Left hindlimb (tissue), 1 donor: ENCODE measurements at places on chromosomes 2 and 18.

DNA sequence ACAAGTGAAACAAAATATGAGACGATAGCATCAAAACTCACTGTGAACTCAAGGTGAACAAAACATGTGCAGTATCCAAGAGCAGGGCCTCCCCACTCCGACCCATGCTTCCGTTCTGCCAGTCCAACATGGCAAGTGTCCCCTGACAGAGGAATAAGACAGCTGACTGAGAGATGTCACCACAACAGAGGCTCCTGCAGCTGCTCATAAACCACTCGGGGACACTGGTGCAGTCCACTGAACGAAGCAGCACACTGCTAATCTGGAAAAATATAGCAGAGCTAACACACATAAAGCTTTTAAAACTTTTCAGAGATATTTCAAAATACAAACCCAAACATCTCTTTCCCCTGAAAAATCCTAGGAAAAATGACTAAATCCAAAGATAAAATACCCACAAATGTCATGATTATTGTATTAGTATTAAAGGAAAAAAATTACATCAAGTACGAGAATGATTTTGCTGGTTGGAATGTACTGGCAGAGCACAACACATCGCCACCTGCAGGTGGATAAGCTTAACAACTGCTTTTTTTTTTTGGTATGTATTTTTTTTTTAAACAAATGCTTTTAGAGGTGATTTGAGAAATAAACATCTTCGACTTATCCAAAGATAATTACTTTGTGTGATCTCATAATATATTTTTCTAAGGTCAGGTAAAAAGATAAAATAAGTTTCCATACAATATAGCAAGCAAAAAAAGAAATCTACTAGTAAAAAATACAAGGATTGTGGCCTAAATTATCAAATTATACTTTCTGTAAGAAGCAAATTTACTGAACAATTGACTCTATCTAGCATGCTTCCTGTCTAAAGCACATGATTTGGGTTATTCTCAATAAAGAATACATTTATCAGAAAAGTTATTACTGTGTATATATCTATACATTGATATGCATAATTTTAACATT is 18.6 kb downstream of the THADA start:
- DNase-seq, result no peak

DNA sequence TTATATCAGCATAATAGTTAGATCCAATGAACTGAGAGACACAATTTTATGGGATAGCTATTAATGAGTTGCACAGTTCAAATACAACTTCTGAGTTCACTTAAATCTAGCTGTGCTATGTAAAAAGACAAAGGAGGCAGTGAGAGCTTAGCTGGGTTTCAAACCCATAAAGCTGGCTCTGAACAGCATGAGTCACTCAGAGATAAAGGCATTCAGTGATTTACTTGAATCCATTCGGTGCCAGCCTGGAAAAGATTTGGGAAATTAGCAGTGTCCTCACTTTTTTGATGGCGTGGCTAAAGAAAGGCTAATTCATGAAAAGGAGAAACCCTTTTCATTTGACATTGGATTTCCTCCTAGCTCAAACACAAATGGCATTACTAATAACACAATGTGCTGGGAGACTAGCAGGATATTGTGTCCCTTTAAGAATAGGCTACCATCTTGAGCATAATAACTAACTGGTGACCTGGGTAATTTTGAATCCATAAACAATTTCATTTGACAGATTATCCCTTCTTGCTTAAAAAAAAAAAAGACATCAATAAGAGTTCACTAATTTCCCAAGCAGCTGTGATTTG is 98.4 kb upstream of the NEUROD1 start:
- DNase-seq, result no peak

DNA sequence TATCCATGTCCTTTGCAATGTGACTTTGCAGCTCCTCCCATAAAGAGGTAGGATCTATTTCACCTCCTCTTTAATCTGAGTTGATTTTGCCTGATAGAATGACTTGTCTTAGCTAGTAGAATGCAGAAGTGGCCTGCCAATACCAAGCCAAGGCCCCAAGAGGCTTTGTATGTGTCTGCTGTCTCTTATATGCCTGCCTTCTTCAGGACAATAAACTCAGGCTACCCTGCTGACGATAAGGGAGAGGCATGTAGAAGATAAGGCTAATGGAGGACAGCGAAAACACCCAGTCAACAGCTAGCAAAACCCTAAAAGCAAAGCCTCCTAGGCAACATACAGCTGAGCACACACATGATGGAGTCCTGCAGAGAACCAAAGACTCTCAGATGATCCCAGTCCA is 1.8 kb upstream of the ZC3H8 start:
- no peak for DNase-seq

DNA sequence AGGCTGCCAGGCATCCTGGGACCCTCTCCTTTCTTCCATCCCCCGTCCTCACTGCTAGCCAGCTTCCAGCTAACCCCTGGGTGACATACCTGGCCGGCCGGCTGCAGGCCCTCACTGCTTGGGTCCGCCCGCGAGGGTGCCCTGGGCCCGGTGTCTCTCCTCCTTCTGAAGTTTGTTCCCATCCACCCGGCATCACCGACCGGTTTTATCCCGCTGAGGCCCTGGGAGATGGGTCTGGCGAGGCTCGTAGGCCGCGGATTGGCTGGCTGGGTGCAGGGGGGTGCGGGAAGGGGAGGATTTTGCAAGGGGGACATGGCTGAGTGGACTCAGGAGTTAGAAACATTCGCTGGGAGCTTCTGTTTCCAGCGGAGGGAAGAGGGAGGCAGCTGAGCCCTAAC is at the start of gene PAX8:
Gene PAX8 (minus strand): TSS at position 180 of the 398 bp plus-strand sequence. CDS start 527 bp downstream, outside the sequence.
- DNase-seq, result no peak

GRCh38 chr2:169711751-169712509 is 17.7 kb downstream of the PHOSPHO2 start:
- DNase-seq, result no peak

- no peak for DNase-seq
Measured at GRCh38 chr2:112821142-112821541, 15.4 kb downstream of the IL1B start.

GRCh38 chr2:8692783-8693156 is 10.9 kb downstream of the ID2 start:
- DNase-seq, result no peak

DNA sequence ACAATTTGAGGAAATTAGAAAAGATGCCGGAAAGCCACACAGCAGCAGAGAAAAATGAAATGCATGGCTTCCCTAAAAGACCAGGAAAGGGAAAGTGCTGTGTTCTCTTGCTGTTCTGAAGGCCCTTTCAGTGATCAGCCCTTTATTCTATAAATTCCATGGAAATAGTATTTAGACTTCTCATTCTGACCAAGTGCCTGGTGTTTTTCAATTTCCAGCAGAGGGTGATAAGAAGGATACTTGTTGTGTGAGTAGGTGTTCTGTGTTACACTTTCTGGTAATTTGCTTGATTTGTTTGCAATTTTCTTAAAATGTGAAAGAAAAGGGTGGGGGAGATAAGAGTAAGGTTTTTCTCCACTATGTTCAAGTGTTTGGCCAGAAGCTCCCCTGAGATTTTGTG is 504.5 kb downstream of the IRS1 start:
- DNase-seq, result no peak

GRCh38 chr2:11581124-11581796 is 47.4 kb downstream of the GREB1 start:
- DNase-seq, result no peak

DNA sequence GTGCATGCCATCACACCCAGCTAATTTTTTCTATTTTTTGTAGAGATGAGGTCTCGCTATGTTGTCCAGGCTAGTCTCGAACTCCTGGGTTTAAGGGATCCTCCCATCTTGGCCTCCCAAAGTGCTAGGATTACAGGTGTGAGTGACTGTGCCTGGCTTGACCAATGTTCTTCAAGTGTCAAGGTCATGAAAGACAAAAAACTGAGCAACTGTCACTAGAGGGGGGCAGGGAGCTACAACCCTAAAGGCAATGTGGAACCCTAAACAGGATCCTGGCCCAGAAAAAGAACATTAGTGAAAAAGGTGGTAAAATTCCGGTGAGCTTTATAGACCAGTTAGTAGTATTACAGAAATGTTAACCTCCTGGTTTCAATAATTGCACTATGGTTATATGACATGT is 7.3 kb downstream of the MYO5B start:
- no peak for DNase-seq

DNA sequence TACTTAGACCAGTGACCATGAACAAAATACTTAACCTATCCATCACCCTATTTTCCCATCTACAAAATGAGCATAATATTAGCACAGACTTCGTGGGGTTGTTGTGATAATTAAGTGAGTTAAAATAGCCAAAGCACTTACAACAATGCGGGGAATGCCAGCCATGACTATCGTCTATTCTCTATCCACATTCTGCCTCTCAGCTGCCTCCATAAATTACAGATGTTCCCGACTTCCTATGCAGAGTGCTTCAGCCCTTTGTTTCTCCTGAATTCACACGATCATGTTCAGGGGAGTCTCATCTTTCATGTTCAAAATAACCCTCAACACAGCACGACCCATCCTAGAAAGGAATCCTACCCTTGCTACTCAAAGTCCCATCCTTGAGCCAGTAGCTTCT is 211.6 kb downstream of the EN1 start:
- DNase-seq, result no peak

DNA sequence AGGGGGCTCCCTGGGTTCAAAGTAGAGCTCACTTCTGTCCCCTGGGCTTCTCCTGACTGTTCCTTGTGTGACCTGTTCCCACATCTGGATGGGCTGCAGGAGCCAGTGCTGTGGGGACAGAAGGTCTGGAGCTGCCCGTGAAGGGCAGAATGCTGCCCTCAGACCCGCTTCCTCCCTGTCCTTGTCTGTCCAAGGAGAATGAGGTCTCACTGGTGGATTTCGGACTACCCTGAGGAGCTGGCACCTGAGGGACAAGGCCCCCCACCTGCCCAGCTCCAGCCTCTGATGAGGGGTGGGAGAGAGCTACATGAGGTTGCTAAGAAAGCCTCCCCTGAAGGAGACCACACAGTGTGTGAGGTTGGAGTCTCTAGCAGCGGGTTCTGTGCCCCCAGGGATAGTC is 15.5 kb downstream of the EMX1 start:
- no peak for DNase-seq

GRCh38 chr2:79554899-79555298 is 42.0 kb downstream of the CTNNA2 start:
- no peak for DNase-seq

- DNase-seq, result no peak
Measured at GRCh38 chr18:42925036-42925435, 190.4 kb downstream of the RIT2 start.

DNA sequence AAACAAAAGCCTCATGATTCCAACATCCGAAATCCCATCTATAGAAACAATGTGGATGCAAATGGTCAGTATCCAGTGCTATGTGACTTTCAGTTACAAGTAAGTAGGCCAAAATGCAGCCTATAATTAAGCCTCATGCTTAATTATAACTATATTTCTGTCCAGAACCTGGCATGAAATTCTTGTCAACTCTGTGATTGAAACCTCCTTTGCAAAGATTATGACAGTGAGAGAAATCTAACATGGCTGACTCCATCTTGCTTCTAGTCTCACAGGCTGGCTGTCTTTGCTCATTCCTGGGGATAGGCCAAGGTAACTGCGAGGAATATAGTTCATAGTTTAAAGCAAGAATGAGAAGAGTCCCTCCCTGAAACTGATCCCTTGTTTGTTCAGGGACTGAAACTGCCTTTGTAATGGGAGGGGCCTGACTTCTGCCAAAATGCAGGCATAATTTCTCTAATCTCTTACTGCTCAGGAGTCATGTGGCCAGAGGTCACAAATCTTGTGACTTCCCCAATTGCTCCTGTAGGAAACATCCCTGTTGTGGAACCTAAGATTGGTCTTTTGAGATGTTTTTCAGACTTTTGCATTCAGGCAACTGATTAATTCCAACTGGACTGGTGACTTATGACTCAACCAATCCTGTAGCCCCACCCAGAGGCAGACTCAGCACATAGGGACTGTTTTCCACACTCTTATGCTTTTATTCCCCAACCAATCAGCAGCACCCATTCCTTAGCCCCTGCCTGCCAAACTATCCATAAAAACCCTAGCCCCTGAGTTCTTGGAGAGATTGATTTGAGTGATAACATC is 84.5 kb upstream of the TLK1 start:
- DNase-seq, result no peak

DNA sequence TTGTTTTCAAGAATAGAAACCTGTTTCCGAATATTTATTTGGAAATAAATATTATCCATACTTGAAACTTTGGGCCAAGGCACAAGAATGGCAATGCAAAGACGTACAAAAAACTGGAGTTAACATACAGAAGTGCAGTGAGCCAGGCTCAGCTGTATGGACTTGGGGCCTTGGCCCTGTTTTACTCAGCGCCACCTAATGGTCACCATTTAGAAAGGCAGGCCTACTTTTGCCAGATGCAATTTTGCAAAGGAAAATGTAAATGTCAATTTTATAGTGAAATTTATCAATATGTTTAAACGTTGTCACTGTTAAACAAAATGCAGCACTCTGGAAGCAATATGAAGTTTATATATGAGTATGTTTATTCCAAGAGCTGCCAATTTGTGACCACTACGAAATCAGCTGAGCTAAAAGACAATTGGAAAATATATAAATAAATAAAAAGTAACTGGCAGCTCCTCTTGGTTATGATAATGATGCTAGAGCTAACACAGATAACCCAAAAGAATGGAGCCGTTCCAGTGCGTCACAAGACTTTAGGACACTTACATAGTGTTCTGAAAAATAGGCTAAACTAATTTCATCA is 155.0 kb downstream of the ARHGAP15 start:
- no peak for DNase-seq

- no peak for DNase-seq
Measured at GRCh38 chr2:227188292-227188691, 23.9 kb downstream of the COL4A3 start.

DNA sequence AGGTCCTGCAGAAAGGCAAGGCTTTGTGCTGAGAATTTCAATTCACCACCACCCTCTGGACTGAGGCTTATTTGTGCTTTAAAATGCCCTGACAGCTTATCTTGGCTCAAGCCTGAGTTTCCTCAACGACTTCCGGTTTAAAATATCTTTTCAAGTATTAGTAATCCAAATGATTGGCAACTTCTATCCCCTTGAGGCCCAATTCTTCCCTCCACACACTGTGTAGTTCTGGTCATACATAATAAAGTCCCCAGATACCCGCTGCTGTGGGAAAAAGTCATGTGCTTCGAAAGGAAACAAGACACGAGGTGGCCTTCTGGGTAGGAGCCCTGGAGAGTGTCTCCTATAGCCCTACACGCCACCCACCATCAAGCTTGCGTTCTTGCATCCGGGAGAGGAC is 393.4 kb downstream of the ALK start:
- DNase-seq, result no peak

DNA sequence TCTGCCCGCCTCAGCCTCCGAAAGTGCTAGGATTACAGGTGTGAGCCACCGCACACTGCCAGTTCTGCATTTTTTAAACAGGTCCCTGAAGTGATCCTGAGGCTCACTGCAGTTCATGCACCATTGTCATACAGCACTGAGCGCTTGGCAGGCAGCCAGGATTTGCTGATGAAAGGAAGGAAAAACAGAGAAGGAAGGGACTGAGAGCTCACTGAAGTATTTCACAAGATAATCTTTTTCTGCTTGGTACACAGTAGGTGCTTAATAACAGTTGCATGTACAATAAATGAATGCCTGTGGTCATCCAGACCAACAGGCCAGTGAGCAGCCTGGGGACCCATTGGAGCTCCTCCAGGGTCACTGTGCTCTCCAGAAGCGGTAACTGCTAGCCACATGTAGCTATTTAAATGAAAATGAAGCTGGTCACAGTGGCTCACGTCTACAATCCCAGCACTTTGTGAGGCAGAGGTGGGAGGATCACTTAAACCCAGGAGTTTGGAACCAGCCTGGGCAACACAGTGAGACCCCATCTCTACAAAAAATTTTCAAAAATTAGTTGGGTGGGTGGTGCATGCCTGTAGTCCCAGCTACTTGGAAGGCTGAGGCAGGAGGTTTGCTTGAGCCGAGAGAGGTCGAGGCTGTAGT is 33.1 kb upstream of the SMAD7 start:
- DNase-seq, result no peak
